ENCODE measurements at places on chromosomes 12 and 14.

DNA sequence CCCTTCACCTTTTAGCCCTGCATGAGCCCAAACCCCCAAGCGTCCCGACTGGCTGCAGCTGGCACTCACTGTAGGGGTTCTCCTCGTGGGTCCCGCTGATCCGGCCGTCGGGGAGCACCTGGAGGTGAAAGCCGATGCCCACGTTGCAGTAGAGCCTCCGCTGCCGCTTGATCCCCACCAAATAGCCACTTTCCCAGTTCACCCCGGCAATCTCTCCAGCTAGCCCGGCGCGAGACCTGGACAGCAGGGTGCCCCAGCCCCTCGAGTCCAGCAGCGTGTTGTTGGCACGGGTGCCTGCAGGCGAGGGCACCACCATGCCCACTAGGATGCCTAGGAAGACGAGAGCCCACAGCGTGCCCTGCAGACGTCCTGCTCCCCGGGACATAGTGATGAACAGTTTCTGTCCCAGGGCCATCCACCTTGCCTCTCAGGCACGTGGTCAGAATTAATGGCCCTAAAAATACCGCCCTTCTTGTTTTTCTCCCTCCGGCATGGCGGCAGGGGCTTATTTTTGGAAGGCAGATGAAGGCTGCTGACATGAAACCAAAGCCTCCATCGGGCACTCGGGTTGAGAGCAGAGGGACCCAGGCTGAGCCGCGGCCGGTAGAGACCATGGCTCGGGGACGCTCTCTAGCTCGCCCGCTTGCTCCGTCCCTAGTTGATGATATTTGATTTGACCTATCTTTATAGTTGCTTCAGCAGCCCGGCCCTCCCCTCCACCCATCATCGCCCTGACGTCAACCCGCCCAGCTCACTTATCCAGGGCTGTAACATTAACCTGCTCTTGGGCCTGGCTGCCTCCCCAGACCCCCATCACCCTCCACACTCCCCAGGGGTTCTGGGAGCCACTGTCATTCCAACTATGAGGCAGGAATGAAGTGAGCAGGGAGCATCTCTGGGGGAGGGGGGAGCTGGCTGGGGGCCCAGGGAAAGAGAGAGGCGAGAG lies at the start of gene FGF6:
Gene FGF6, minus strand, starts transcription at position 660 of the 946 bp plus-strand sequence. Its CDS starts 245 bp downstream, at position 415.
- no peak for DNase-seq

DNA sequence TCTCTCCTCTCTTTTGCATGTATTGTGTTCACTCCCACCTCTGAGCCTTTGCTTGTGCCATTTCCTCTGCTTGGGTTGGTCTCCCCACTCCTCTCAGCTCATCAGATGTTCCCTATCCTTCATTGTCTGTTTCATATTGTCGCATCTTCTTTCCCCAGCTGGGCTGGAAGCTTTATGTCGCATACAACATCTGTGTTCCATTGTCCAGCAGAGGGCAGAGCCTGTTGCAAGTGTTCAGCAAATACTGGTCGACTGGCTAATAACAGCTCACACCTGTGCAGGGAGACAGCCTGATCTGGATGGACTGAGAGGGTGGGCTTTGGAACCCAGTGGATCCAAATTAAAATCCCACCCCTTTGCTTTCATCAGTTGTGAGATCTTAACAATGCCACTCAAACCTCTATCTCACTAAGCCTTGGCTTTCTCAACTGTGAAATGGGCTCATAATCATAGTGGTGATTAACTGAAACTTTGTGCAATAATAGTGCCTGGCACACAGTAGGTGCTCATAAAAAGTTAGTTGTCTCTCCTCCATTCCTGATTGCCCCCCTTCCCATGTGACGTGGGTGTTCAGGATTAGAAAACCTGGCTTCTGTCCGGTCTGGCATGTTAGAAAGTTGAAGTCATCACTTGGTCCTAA lies 75.8 kb downstream of the RIN3 start:
- no peak for DNase-seq

GRCh38 chr14:65019944-65020566 lies 33.4 kb downstream of the FNTB start:
- DNase-seq = no peak

- no peak for DNase-seq
Measured at GRCh38 chr14:99781091-99781490, 12.1 kb upstream of the EML1 start.

- no peak for DNase-seq
Measured at GRCh38 chr14:31037709-31038221, 11.6 kb upstream of the STRN3 start.

- no peak for DNase-seq
Measured at GRCh38 chr14:85319998-85320630, 209.8 kb upstream of the FLRT2 start.

DNA sequence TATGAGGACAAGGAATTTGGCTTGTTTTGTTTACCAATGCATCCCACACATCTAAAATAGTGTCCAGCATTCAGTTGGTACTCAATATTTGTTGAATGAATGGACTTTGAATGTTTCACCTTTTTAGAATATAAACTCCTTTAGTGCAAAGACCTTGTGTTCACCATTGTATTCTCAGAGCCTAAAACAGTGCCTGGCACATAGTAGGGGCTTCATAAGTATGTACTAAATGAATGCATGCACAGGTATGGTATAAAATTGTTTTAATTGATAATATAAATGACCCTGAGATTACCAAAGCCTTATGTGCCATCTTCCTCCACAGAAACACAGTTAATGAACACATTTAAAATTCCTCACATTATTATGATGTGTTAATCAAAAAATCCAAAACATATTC lies 5.0 kb upstream of the NFYB start:
- no peak for DNase-seq

DNA sequence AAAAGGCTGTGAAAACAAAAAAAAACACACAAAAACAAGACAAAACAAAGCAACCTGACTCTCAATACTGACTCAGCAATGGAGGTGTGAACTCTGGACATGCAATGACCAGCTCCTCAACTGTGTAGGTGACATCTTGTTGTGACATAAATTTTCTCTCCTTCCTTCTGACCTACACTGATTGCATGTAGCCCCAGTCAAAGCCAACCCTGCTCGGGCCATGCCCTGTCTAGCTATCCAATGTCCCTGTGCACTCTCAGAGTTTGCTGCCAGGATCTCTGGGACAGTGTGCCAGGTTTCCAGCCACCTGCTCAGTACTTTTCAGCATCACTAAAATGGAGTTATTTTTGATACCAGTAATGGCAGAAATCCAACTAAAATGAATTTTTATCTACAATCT lies 18.9 kb upstream of the CRACR2A start:
- DNase-seq = no peak

DNA sequence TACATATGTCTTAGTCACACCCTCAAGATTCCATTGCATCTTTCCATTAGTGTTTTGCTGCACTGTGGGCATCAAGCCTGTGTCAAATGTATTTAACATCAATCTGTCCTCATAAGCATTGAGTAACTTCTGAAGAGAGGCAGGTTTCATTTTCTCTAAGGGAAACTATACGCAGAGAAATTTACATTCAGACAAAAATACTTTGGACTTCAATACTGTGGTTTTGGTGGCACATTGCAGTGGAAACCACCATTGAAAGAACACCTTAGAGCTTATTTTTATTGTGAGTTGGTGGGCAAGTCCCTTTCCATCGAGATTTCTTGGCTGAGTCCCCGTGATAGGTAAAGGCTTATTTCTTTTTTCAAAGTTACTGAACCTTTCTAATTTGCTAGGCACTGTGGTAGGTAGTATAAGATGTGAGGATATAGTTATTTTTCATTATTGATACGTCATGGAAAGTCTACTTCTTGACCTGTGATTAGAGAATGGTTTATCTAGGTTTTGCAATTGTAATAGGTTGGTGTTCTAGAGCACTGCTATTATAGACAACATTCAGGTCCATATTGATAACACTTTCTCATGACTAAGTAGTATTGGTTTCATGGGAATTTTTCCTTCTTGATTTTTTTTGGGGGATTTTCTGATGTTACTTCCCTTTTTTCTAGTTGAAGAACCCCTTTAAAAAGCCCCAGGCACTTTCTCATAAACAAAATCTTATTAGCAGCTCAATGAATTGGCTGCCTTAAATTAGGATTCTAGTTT lies 81.9 kb downstream of the CFAP54 start:
- no peak for DNase-seq

GRCh38 chr12:3792623-3793288 lies 39.8 kb upstream of the CRACR2A start:
- no peak for DNase-seq

DNA sequence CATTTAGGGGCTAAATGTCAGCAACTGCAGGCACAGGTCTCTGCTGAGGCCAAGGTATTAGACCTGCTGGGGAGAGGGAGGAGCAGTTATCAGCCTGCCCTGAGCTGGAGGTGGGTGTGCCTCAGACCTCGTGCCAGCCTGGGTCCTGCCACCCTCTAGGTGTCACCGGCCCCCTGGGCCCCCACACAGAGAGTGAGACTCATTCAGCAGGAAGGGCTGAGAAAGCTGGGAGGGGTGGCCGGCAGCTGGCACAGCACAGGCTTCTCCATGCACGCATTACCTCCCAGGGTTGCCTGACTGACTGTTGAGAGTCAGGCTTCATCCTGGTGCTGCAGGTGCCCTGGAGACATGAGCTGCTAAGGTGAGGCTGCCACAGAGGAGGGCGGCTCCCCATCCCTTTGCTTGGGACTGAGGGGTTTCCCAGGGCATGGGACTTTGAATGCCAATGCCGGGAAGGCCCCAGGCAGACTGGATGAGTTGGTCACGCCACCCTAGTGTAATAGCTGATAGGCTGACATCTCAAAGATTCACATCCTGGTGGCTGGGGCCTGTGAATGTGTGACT lies 75.3 kb upstream of the C14orf180 start:
- DNase-seq = no peak

DNA sequence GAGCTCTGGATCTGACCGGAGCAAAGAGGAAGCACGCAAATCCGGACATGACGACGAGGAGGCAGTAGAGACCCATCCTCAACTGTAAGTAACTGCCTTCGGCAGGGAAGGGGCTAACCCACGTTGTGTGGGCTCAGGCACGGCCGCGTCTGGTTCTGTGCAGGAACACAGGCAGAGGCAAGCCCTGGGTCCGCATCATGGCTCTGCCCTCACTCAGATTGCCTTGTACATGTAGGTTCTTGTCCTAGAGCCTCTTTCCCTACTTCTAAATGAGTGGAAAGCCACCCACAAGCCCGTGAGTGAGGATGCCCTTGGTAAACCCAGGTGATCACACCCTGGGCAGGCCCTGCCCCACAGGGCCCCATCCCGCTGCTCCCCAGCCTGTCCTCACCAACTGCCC lies 8.9 kb upstream of the RPLP0 start:
- DNase-seq = no peak

GRCh38 chr12:22443379-22444316 lies 100.7 kb downstream of the C2CD5 start:
- no peak for DNase-seq

- no peak for DNase-seq
Measured at GRCh38 chr14:99759546-99759925, 33.7 kb upstream of the EML1 start.

DNA sequence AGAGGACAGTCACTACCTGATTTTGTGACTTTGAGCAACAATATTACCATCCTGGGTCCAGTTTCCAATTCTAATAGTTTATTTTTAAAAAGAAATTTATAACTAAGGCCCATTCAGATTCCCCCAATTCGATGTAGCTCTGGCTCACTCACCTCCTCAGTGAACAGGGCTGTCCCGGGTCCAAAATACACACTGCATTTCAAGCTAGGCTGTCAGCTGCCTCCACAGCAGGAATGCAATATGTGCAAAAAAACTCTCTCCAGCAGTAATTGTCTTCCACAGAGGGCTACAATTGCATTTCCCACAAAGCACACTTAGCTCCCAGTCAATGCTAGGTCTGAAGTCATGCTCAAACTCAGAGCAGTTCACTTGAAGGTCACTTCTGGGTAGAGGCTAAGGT lies 39.3 kb upstream of the ZNF641 start:
- no peak for DNase-seq

DNA sequence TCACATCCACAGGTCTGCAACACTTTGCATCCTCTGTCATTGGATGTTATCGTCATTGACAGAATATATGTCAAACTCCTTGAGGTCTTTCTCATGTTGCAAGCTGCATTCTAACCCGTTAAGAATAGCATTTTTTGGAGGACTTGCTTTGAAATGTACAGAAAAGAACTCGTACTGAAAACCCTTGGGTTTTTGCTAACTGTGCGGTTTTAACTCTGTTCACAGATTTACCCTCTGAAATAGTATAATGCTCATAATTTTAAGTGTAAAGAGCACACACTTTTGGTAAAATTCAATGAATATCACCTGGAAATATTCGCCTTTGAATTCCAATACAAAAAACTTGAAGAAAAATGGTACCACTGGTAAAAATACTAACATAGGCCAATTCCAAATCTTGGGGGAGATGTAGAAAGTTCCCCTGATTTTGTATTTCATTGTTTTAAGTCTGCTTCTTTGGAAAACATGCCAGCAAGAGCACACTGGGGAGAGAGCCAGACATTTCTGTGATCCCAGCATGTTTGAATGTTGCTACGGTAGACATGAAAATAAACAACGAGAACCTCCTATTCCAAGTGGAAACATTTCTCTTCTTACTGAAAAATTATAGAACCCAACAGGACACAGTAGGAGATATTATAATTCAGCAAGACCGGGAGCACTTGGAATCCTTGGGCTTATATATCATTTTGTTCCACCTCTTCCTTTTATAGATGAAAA lies 446.0 kb downstream of the AEBP2 start:
- no peak for DNase-seq

DNA sequence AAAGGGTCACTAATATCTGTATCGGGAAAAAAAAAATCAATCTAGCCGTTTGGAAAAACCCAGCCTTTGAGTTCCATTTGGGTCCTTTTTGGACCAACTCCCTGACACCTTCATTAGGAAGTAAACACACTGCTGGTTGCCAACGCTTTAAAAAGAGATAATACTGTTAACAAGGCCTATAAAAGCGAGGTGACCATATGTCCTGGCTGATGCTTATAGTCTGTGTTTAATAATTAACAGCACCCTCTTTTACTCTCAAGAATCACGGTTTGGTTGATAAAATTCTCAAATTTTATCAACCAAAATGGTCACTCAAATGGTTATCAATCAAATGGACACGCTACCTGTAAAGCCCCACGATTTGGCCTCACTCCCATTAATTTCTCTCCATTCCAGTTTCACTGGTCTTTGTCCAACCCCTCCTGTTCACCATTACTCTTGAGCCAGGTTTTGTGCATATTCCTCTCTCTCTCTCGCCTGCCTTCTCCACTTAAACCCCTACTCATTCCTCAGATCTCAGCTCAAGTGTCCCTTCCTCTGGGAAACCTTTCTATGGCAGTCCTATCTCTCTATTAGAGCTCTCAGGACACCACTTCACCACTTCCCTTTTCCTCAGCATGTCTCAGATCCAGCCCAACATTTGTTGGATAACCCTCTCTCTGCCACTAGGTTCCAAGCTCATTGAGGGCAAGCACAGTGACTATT lies 9.5 kb downstream of the BTG1 start:
- no peak for DNase-seq

DNA sequence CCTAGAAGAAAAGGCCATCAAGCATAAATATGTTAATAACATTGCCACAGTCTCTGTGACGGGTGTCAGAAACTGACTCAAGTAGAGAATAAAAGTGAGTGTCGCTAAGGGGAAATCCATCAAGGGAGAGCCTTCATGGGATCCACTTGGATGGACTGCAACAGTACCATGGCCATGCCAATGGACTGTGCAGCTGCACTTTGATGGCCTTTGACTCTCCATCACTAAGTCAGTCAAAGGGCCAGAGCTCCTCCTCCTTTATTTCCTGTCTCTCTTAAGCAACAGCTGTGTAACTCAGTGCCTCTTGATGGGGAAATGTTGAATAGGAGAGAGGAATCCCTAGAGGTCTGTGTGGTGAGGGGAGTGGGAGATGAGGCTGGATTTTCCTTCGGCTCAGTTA lies 335.2 kb downstream of the BMP4 start:
- DNase-seq = no peak

GRCh38 chr12:61213646-61214045 lies 1046.6 kb upstream of the USP15 start:
- DNase-seq = no peak

All from activated B cell treated with CpG ODN at 0.5 μM for 24 hours (primary cell).